Globus pallidus (tissue), 1 donor: ENCODE measurements at places on chromosomes 2 and 18.
A peak's percentile ranks its signal among the peaks of the same experiment; 100 is the strongest.

DNA sequence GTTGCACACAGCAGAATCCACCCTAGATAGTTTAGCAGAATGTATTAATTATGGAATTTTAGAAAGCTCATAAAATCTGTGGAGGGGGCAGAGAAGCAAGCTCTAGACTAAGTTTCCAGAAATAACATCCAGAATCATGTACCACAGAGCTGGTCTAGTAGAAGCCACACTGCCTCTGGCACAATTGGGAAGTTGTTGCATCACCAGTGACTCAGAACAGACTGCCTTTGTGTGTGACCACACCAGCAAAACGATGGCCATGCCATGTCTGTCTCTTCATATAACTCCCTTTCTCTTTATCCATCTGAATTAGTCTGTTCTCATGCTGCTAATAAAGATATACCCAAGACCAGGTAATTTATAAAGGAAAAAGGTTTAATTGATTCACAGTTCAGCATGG is 158.9 kb downstream of the CCDC148 start:
- DNase-seq = no peak

GRCh38 chr18:42475157-42475556 is 520.1 kb downstream of the PIK3C3 start:
- DNase-seq = peak; percentile 2

GRCh38 chr2:230520875-230521155 is 104.8 kb downstream of the SP100 start:
- DNase-seq = no peak

- no peak for DNase-seq
Observed at GRCh38 chr2:192645811-192646598, 451.3 kb upstream of the TMEFF2 start.

- no peak for DNase-seq
Observed at GRCh38 chr18:51134721-51135120, 62.8 kb downstream of the MEX3C start.

DNA sequence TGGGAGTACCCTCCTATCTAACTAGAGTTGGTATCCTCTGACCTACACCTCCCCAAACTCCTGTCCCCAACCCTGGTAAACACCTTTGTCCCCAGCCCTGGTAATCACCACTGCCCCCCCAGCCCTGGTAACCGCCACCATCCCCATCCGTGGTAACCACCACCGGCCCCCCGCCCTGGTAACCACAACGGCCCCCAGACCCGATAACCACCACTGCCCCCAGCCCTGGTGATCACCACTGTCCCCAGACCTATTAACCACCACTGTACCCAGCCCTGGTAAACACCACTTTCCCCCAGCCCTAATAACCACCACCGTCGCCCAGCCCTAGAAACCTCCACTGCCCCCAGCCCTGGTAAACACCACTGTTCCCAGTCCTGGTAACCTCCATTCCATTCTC is 820.2 kb upstream of the SALL3 start:
- DNase-seq = no peak

GRCh38 chr2:38491436-38491835 is 111.3 kb downstream of the HNRNPLL start:
- no peak for DNase-seq

- no peak for DNase-seq
Observed at GRCh38 chr2:115364093-115364492, 921.7 kb downstream of the DPP10 start.

- no peak for DNase-seq
Observed at GRCh38 chr2:172458561-172459124, 31.3 kb downstream of the ITGA6 start.

- no peak for DNase-seq
Observed at GRCh38 chr2:196335221-196335634, 163.8 kb upstream of the STK17B start.
